ENCODE measurements at places on chromosomes 1 and 21. TPM values are rescaled to one million over a fixed set of nuclear protein-coding genes. Genes with fewer than 3 reads are reported as not detected.

The PODN gene
- 0.56 TPM for total RNA-seq

The NUAK2 gene
- 8.1 TPM for total RNA-seq

The LCA5L gene
- total RNA-seq: 0.28 TPM

The MAB21L3 gene
- total RNA-seq: not detected

The CNST gene
- total RNA-seq: 25.5 TPM

The HAO2 gene
- not detected for total RNA-seq

The MAP1LC3C gene
- not detected for total RNA-seq

The E2F2 gene
- 0.36 TPM for total RNA-seq

The NIPAL3 gene
- total RNA-seq: 123 TPM

The SHISAL2A gene
- not detected for total RNA-seq

The MAP10 gene
- total RNA-seq: 1.1 TPM

The PTPN14 gene
- 42.8 TPM for total RNA-seq

The UTS2 gene
- not detected for total RNA-seq

The SPRR2E gene
- total RNA-seq: not detected

The UBE2U gene
- not detected for total RNA-seq

The NEK7 gene
- 297 TPM for total RNA-seq

Measured in IMR-90 (cell line).